ENCODE measurements at places on chromosomes 1 and 21. TPM values are rescaled to one million over a fixed set of nuclear protein-coding genes. Genes with fewer than 3 reads are reported as not detected.

NCF2 gene
- 1.6 TPM for total RNA-seq

LCK gene
- 16.1 TPM for total RNA-seq

OR2T35 gene
- not detected for total RNA-seq

RBM11 gene
- total RNA-seq, result not detected

ZFYVE9 gene
- total RNA-seq, result 36.3 TPM

COL8A2 gene
- total RNA-seq, result 1.1 TPM

LCE3E gene
- total RNA-seq, result not detected

SLC44A3 gene
- total RNA-seq, result 36.3 TPM

CYP4A22 gene
- not detected for total RNA-seq

PPM1J gene
- total RNA-seq, result not detected

SPTA1 gene
- total RNA-seq, result not detected

TCP10L gene
- not detected for total RNA-seq

C1orf21 gene
- 82.3 TPM for total RNA-seq

FCRL6 gene
- 2.4 TPM for total RNA-seq

DPT gene
- 20.3 TPM for total RNA-seq

TDRD5 gene
- not detected for total RNA-seq

SH3BGR gene
- 2.6 TPM for total RNA-seq

FGR gene
- total RNA-seq, result 5.5 TPM

CBS gene
- 26.8 TPM for total RNA-seq

EFNA1 gene
- total RNA-seq, result 166 TPM

CFHR2 gene
- total RNA-seq, result not detected

SPRR1B gene
- total RNA-seq, result not detected

EFHD2 gene
- 189 TPM for total RNA-seq

CHRM3 gene
- 16.4 TPM for total RNA-seq

SELP gene
- 0.70 TPM for total RNA-seq

MSH4 gene
- not detected for total RNA-seq

HSPB7 gene
- total RNA-seq, result 1.1 TPM

GOLT1A gene
- 84.9 TPM for total RNA-seq

PRRC2C gene
- total RNA-seq, result 94.4 TPM

RXFP4 gene
- not detected for total RNA-seq

PADI6 gene
- not detected for total RNA-seq

PRMT2 gene
- total RNA-seq, result 210 TPM

CD48 gene
- 7.5 TPM for total RNA-seq

SLC1A7 gene
- 9.4 TPM for total RNA-seq

NBPF20 gene
- 1.6 TPM for total RNA-seq

CLCNKA gene
- total RNA-seq, result not detected

B3GALT5 gene
- 120 TPM for total RNA-seq

GUCA2A gene
- 2,806 TPM for total RNA-seq

RIMS3 gene
- total RNA-seq, result 2.5 TPM

TSTD1 gene
- total RNA-seq, result 59.1 TPM

LAX1 gene
- 1.6 TPM for total RNA-seq

CELA2A gene
- total RNA-seq, result not detected

CFAP74 gene
- total RNA-seq, result 0.83 TPM

TNFSF18 gene
- total RNA-seq, result not detected
